ENCODE measurements at places on chromosomes 5 and 9. TPM values are rescaled to one million over a fixed set of nuclear protein-coding genes. Genes with fewer than 3 reads are reported as not detected.

Gene ISL1
- not detected for total RNA-seq

- no peak for ATAC-seq
These were observed 576.5 kb upstream of the BRINP1 start for GRCh38 chr9:119945686-119946085.

DNA sequence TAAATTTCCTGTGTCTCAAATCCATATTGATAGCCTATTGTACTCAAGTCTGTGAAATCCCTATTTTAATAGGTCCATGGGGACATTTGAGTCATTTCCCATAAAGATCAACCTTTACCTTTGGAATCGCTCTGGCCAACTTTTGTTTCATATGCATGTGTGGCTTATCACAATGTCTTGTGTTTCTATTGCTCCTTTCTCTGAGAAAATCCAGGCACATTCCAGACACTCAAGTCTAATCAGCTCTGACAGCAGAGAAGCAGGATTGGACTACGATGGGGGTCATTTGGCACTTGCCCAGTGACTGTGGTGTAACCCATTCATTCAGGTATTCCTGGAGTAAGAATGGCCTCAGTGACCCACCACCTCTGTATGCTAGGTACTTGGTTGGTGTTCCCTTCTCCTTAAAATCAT is 48.4 kb downstream of the ACTBL2 start:
- ATAC-seq = no peak

DNA sequence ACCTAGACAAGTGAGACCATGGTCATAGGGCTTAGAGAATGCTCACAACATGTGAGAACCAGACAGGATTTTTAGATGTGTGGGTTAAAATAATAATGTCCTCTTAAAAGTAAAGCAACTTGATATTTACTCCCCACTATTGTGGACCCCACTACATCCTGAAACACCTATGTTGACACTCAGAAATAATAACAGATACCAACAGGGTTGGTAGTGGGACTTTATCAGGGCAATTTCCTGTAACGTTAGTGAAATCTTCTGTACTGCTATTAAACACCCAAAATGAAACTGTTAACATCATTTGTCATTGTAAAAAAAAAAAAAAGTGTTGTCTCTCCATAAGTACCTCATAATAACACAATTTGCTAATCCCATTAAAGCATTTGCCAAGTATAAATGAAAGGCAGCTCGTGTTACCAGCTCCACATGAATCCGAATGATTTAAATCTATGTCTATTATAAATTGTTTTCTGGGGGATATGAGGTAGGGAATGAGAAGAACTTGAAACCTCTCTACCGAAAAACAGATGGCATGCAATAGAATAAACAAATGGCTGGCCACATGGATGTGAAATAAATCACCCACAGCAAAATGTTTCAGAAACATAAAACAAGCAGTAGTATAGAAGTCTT is 285.9 kb downstream of the ARHGEF28 start:
- no peak for ATAC-seq

DNA sequence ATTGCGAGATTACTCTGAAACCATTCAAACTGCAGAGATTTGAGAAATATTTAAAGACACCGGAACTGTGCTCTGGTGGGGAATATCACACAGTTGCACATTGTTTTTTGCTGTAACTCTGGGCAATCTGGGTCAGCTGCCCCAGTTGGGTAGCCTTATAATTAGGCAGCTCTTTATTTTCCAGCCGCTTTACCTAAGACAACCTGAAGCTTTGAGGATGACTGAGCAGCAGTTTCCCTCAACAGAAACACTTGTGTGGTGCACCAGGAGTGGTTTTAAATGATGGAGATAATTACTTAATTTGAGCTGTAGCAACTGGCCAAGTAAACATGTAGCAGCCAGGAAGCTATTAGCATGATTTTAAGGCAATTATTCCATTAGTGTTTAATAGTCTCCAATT is 2.9 kb downstream of the PLCXD3 start:
- ATAC-seq = no peak

- ATAC-seq = no peak
These were observed 98.5 kb downstream of the MRPS27 start for GRCh38 chr5:72221541-72221940.

GRCh38 chr5:42545038-42545437 is 121.8 kb downstream of the GHR start:
- ATAC-seq = no peak

DNA sequence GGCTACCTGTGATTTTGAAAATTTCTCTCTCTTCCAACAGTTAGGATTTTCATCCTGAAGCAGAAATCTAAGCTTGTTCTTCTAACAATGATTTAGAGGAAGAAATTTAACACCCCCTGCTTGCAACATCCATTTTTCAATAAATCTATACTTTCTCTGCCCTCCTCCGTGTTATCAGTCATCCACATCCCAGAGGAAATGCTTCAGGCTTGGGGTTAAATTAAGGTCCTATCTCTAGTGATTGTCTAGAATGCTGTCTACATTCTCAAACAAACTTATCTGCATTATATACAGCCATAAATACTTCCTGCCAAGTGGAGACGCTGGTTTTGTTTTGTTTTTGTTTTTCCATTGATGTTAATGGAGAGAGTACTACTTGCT is 371.0 kb downstream of the CSNK1G3 start:
- no peak for ATAC-seq

GRCh38 chr5:35819026-35819425 is 37.7 kb upstream of the IL7R start:
- no peak for ATAC-seq

DNA sequence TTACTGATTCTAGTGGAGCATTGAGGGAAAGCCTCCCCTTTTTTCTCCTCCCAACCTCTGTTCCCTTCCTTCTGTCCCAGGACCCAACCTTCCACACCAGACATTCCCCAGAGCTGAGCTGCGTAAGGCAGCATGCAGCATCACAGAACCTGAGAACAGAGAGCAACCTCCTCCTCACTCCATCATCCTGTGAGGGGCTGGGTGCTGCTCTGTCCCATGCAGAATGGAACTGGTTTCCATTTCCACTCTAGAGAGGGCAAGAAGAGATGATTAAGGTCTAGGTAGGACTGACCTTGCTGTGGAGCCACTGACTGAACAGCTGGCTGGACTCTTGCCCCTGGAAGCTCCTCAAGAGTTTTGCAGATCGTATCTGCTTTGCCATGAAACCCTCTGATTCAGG is 30.1 kb upstream of the IL7R start:
- no peak for ATAC-seq

DNA sequence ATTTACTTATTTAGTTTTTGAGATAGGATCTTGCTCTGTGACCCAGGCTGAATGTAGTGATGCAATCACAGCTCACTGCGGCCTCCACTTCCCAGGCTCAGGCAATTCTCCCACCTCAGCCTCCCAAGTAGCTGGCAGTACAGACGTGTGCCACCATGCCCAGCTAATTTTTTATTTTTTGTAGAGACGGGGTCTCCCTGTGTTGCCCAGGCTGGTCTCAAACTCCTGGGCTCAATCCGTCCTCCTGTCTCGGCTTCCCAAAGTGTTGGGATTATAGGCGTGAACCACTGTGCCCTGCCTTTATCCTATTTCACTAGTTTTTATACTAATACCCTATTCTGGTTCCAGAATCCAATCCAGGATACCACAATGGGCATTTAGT is 6.8 kb downstream of the RPS14 start:
- no peak for ATAC-seq

DNA sequence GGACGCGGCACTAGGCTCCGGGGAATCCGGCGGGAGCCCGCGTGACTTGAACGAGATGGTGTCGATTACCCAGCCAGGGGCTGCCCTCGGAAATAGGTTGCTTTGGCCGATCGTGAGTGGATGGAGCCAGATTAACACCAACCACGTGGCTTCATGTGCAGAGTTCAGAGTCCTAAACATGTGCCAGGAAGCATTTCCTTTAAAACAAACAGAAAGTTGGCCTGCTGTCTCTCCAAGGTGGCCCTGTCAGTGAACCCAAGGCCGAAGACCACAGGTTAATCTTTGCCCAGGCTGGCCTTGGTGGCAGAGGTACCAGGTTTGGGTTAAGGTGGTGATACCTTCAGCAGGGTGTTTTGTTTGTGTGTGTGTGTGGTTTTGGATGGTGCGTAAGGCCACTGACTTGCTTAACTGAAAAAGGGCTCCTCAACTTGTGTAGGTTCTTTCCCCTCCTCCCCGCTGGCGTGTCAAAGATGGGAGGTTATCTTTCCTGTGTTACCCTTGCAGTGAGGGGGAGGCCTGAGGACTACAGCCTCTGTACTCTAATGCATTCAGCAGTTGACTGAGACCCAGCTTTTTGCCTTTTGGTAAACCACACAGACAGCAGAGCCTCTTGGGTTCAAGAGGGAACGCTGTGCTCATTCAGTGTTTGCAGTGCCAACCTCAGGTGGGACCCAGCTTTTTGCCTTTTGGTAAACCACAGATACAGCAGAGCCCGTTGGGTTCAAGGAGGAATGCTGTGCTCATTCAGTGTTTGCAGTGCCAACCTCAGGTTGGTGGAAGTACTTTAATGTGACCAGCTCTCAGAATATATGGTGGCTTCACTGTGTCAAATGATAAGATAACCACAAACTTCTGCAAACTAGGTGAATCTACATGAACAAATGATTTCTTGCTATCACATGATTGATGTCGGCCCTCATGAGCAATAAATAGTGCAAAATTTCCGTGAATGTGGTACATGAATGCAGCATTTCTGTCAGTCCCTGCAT is 1.4 kb downstream of the IQGAP2 start:
- ATAC-seq = peak; percentile 4

DNA sequence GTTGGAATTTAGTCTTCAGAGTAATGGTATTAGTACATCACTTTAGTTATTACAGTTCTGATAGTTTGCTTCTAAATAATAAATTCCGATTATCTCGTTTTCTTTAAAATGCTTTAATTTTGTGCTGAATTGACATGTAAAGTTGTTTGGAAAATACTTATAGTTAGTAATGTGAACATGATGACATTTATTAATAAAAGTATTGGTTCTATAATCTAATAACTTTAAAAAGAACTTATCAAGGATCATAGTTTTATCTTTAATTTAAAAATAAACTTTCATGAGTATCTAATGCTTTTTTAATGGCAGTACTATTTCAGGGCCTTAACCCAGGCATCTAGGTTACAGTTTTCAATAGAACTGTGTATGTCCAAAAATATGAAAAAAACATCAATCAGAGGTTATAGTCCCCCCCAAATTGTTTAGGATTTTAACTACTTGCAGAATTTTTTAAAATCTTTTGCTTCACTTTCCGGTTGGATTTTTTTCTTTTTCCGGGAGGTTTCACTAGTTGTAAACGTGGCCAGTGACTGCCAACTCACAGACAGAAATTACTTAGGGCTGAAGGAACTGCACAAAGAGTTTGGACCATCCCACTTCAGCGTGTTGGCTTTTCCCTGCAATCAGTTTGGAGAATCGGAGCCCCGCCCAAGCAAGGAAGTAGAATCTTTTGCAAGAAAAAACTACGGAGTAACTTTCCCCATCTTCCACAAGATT is 680 bp downstream of the GPX8 start:
- peak; percentile 77 for ATAC-seq
